ENCODE measurements at places on chromosomes 7 and 10.

DNA sequence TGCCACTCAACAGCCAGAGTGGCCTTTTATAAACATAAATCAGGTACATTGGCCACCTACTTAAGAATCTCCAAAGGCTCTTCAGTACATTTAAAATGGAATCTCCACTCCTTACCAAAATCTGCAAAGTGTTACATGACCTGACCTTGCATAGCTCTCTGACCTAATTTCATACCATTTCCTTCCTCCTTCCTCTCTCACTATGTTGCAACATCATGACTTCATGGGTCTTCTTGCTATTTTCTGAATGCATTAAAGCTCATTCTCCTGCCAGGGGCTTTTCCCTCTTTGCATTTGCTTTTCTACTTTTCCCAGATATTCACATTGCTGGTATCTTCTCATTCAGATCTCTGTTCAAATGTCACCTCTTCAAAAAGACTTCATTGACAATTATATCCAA, 22.1 kb upstream of the PPP1R17 start:
- no peak for DNase-seq

DNA sequence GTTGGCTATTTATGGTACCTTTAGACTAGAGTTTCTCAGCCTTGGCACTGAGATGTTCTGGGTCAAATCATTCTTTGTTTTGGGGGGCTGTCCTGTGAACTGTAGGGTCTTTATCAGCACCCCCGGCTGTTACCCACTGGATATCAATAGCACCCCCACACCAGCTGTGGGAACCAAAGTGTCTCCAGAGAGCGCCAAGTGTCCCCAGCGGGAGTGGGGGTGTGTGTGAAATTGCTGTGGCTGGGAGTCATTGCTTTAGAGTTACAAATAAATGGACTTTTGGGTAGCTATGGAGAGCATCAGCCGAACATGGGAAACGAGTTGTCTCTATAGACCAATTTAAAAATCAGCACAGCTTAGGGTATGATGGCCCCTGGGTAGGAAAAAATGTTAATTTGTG, 111.3 kb upstream of the C1QL3 start:
- no peak for DNase-seq

DNA sequence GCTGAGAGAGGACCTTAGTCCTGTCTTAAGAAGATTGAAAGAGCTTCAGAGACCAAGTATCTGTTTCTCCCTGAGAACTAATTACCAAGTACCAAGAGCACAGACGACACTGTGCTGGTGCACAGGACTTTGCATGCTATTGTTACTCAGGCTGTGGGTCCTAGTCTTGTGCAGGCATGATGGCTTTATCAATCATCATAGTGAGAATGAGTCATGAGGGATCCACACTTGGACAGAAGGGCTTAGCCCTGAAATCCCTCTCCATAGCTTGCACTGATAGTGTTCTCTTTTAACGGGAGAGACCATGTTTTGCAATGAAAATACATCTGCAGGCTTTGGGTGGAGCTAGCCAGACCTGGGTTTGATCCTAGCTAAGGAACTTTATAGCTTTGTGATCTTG, 93.3 kb downstream of the SORCS3 start:
- no peak for DNase-seq

- peak; percentile 52 for DNase-seq
Observed at GRCh38 chr10:73881221-73881919, 7.0 kb upstream of the CAMK2G start.

DNA sequence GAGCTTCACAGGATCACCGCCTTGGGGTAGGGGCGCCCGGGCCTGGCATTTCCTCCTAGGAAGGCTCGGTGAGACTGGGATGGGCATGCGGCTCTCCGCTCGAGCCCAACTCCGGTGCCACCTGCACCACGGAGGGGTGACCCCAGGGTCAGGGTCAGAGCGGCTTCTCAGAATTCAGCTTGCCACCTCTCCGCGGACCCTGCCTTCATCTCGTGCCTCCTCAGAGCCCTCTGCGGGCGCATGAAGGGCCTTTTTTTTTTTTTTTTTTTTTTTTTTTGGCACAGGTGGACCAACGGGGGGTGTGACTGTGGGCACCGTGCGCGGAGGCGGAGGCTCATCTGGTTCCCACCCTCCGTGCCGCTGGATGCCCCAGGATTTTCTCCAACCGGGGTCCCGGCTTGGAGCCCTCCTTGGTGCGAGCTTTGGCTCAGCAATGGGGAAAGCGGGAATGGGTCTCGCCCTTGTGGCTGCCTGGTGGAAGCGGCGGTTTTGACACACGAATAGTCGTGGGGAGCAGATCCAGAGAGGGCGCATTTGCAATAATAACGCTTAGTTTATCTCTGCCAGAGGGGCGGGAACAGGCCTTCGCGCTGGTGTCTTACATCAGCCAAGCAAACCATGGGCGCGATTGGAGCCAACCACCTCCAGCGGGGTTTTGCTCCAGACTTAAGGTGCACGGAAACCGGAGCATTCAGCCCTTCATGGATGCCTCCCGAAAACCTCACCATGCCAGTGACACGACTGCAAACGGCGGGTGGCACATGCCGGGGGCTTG, 5.0 kb upstream of the TNRC18 start:
- DNase-seq = no peak

DNA sequence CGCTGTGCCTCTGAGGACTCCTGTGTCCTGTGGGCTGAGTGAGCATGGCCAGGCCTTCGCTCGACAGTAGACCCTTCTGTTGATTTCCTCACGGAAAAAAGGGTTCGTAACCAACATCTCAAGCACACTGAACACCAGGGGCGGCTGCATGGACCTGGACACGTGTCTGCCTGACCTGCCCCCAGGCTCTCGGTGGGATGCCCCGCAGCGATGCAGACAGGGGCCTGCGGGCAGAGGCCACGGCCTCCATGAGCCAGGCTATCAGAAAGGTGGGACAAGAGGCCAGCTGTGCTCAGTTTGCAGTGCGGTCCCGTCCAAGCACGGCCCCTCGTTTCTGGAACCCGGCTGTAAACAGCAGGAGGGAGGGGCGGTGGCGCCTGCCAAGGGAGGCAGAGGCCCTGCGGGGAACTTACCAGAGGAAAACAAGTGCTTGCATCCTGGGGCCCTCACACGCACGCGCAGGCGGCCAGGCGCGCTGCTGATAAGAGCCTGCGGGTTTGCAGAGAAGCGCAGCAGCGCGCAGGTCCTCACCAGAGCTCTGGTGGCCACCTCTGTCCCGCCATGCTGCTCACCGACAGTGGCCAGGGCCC, 10.6 kb downstream of the GPR146 start:
- no peak for DNase-seq

GRCh38 chr7:55498142-55498541, 74.2 kb downstream of the VOPP1 start:
- no peak for DNase-seq

- DNase-seq = peak; percentile 8
Observed at GRCh38 chr7:121824276-121824675, 48.7 kb upstream of the PTPRZ1 start.

DNA sequence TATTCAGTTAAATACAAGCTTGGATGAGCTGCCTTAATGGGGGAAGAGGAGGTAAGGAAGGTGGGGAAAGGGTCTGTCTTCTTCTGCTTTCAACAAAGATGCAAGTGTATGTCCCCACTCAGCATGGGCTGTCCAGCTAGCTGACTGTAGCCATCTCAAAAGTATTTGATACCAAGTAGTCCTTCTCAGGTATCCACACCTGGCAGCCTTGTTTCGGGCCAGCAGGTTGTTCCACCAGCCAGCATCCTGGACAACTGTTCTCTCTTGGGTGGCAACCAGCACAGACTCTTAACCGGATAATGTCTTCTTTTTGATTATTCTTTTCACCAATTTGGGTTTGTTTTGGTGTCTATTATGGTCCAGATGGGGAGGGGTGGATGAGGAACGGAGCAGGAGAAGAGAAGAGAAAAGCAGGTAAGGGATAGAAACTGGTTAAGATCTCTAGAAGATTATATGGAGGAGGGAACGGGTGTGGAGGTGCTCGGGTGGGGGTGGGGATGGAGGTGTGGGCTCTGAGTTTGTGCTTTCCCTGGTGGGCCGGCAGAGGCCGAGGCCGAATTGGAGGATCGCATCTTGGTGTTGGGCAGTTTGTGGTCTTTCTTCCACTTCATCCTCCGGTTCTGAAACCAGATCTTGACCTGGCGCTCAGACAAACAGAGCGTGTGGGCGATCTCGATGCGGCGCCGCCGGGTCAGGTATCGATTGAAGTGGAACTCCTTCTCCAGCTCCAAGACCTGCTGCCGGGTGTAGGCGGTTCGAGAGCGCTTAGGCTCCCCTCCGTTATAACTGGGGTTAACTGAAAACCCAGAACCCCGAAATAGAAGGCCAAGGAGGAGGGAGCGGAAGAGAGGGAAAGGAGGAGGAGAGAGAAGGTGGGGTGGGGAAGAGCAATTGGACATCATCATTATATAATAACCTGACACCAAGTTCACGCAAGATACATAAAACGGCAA, 1.5 kb downstream of the HOXA4 start:
- DNase-seq = no peak

DNA sequence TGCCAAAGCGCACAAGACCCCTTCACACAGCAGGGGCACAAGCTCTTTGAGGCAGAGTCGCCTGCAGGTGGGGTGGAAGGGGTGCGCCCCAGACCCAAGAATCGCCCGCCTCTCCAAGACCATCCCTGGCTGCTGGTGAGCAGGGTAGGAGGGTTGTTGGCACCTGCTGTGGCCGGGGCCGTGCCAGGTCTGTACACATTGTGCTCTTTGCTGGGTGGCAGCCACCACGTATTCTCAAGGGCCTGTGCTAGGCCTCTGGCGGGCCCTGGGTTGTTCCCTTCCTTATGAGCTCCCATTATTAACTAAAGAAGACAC, 84.4 kb downstream of the LHPP start:
- DNase-seq = no peak

DNA sequence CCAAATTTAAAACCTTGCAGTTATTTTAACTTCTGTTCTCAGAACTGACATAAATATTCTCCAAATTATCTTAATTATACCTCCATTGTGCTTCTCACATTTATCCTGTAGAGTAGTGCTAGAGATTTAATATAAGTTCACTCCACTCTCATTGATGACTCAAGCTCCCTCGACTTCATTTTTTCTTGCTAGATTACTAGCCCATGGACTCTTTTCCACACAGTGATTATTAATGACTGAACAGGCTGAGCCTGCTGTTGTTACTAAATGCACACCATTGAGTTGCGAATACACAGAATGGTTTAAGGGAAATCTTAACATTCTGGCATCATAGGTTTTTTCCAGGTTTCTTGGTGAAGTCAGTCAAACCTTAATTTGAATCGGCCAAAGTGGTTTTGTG, 179.5 kb upstream of the AKR1E2 start:
- DNase-seq = no peak

- DNase-seq = no peak
Observed at GRCh38 chr7:99314504-99314903, 11.2 kb upstream of the ARPC1A start.

GRCh38 chr7:66919704-66920103, 1.3 kb upstream of the TMEM248 start:
- DNase-seq = no peak

GRCh38 chr10:128286141-128286761, 160.0 kb upstream of the MKI67 start:
- no peak for DNase-seq

- no peak for DNase-seq
Observed at GRCh38 chr10:49679480-49679893, at the start of gene C10orf53. Gene C10orf53 (plus strand): TSS chr10:49679651. CDS start chr10:49679698, 47 bp downstream.

- DNase-seq = peak; percentile 100
Observed at GRCh38 chr7:121530227-121531174, 134.4 kb upstream of the FAM3C start.

DNA sequence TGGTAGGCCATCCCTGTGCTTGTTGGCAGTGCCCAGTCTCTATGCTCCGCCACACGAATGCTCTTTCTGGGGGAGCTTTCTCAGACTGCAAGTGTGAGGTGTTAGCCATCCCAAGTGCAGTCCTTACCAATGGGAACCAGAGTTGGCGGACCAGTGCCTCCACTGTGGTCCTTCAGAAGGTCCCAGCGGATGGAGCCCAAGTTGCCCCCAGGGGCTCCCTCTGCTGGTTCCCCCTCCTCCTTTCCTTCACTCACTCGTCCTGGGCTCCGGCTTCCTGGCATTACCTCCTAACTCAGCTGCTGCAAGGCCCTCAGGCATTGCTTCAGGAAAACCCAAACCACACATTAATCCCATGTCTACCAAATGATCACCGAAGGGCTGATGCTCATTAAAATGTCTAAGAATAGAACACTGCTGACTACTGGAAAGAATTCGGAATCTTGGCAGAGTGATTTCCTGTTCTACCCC, 139.8 kb downstream of the CUBN start:
- DNase-seq = peak; percentile 35

- DNase-seq = no peak
Observed at GRCh38 chr10:43035800-43036199, 41.1 kb upstream of the RET start.

DNA sequence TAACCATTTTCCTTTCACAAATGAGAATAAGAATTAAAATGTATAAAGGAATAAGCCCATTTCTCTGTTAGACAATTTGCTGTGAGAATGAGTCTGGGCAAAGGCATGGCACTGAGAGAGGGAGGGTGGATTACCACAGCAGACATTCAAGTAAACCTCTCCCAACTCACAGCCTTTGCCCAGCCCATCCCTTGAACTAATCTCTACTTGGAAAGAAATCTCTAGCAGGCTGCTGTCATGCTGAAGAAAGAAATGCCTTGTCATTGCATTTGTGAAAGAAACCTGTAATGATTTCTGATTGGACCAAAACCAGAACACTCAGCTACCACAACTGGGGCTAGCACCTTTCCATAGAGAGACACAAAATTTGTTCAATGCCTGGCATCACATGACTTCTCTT, 39.2 kb downstream of the CH25H start:
- no peak for DNase-seq

DNA sequence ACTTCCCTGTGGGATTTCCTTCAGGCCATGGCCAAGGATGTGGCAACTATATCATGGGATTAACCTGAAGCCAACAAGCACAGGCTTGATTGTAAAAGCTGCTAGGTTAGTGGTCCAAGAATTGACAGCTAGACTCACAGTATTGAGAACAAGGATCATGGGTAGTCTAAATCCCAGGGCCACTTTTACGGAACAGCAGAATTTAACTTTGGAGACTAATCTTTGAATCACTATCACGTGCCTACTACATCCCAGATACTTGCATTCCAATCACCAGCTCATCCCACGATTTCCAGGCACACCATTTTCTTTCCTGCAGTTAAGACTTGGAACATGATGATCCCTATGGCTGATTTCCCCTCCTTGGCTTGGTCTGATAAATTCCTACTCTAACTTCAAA, 65.6 kb upstream of the ADO start:
- DNase-seq = peak; percentile 72

GRCh38 chr7:44162179-44162578, 21.0 kb upstream of the MYL7 start:
- DNase-seq = no peak

- DNase-seq = no peak
Observed at GRCh38 chr7:104045183-104045582, 55.7 kb upstream of the RELN start.

DNA sequence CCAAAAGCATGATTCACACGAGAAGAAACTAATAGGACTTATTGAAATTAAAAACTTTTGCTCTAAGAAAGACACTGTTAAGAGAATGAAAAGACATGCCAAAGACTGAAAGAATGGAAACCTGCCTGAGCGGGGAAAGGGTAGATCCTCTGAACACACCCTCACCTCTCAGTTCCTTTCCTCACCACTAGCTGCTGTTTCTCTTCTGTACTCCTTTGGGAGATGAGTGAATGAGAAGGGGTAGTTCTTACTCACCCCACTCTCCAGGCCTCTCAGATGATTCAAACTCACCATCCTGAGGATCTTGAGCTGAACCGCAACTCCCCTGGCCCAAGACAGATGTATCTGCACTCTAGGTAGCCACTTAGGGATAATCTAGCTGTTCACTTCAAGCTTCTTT, 41.9 kb downstream of the IQUB start:
- peak; percentile 34 for DNase-seq

- DNase-seq = no peak
Observed at GRCh38 chr7:52826515-52827265, 208.7 kb upstream of the POM121L12 start.
